Stimulated activated CD8-positive, alpha-beta memory T cell treated with anti-CD3 and anti-CD28 coated beads, Interleukin-15, amount 100 ng/mL, for 48 hours (primary cell): ENCODE measurements at places on chromosomes 6 and 20.

DNA sequence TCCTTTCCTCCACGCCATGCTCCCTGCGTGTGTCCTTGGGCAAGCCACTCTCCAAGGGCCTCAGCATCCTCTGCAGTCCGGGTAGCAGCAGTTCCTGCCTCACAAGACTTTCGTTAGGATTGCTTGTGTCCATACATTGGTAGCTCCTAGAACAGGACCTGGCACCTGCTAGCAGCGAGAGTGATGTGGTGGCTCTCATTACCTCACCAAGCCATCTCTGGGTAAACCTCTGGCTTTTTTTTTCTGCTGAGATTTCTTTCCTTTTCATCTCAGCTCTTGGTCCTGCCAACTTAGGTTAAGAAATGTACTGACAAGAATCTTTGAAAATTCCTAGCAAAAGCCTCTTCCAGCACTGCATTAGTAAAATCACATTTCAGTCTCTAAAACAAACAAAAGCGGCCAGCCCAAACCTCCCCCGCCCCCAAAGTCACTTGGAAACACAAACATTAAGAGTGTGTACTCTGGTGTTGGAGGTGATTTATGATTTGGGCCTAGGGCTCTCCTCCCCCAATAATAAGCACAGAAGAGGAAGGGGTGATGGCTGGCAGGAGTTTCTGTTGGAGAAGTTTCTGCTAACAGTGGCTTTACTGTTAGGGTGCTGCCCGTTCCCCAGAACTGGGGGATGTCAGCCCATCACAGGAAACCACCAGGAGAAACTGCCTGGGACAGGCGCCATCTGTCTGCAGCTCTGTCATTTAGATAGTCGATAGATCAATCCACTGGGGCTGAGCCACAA, 199.2 kb downstream of the CD83 start:
- no peak for DNase-seq

GRCh38 chr6:474453-475185, 83.1 kb downstream of the IRF4 start:
- peak; percentile 74 for DNase-seq

DNA sequence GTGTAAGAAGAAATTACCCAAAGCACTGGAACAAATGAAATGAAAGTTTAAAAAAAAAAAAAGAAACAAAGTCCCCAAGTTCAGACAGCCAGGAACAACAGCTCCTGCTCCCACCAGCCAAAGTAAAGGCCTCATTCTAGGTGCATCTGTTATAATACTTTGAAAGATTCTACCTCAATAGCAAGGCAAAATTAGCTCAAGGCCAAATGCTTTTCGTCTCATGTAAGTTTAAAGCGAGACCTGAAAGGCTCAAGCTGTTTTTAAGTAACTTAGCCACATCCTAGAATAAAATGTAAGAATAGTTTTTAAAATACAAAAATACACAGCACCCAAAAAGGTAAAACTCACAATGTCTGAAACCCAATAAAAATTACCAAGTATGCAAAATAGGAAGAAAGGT, 64.7 kb downstream of the TASP1 start:
- no peak for DNase-seq

DNA sequence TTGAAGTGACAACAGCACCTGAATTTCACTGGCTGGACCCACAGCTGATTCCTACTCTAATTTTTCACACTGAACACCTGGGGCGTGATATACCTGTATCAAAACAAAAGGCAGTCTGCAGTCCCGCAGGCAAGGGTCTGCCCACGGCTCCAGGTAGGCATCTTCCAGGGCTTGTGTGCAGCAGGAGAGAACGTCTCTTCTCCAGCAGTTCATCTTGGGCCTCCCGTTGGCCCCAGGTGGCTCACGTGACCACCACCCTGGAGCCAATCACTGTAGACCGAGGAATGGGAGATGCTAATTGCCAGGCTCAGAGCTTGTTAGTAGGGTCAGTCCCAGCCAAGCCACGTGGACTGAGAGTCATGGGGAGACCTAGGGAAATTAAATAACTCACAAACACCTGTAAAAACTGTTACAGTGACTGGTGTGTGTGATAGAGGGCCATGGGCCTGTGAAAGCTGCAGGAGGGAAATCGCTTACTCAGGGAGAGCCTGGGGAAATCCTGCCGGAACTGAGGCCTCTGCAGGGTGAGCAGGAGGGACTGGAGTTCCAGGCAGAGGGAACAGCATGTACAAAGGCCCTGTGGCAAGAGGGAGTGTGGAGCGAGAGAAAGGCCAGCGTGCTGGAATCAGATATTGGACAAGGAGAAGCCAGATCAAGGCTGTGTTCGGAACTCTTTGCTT, 83.4 kb downstream of the EYA2 start:
- DNase-seq: no peak

DNA sequence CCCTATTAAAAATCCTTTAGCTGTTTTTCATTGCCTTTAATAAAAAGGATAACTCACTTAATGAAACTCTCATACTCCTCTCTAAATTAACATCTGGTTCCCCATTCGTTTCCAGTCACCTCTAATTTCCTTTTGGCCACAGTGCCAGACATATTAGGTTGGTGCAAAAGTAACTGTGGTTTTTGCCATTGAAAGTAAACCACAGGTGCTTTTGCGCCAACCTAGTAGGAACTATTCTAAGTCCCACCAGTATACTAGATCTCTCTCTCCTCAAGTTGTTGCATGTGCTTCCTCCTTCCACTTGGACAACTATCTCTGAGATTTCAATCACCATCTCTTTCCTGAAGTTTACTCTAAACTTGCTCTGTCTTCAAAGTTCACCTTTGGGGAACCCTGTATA, 961.1 kb downstream of the TBC1D32 start:
- DNase-seq: no peak

DNA sequence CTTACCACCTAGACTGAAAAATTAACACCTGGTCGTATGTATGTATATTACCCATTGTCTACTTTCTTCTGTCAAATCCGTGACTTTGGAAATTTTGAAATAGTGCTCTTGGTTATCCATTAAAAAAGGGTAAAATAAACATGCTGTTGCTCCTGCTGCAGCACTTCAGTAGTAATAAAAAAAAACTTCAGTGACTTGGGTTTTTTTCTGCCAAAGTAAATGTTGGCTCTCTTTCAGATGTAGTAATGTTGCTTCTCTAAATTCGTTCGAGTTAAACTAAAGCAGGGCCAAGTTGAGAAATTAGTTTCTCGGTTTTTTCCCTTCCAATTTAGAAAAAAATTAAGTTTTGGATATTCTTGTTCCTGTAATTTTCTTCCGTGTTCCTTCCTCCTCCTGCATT, 34.2 kb downstream of the JARID2 start:
- no peak for DNase-seq

GRCh38 chr6:165872311-165872710, 209.3 kb upstream of the PDE10A start:
- DNase-seq: no peak

DNA sequence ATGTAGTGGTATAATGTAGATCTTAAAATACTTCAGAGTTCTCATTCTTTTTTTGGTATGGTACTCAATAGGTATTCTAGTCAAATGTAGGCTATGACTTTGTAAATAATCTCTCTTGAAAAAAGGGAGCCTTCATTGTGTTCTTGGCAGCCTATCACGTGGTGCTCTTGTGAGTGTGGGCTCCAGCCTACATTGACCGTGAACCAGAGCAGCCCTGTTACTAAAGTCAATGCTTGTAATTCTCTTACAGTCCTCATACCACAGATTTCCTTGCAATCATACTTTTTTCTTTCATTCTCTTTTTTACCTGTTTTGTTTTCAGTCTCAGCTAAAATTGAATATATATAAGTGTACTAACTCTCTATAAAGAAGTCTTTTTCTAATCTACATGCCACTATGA, 31.1 kb downstream of the ARID1B start:
- DNase-seq: no peak

DNA sequence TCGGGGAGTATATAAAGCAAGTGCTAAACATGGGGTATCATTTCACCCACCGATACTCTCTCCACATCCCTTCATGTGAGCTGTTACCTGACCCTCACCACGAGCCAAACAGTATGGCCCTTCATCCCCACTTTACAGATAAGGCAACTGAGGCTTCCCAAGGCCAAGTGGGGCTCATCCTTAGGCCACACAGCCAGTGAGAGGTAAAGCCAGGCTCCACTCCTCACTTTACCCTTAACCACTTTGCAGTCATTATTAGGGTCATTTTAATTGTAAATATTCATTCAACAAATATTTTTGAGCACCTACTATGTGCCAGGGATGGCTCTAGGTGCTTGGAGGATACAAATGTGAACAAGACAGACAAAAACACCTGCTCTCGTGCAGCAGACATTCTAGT, 7.0 kb downstream of the SIRPA start:
- DNase-seq: no peak

- no peak for DNase-seq
These were observed 5.7 kb downstream of the LAMP5 start for GRCh38 chr20:9520086-9520485.

DNA sequence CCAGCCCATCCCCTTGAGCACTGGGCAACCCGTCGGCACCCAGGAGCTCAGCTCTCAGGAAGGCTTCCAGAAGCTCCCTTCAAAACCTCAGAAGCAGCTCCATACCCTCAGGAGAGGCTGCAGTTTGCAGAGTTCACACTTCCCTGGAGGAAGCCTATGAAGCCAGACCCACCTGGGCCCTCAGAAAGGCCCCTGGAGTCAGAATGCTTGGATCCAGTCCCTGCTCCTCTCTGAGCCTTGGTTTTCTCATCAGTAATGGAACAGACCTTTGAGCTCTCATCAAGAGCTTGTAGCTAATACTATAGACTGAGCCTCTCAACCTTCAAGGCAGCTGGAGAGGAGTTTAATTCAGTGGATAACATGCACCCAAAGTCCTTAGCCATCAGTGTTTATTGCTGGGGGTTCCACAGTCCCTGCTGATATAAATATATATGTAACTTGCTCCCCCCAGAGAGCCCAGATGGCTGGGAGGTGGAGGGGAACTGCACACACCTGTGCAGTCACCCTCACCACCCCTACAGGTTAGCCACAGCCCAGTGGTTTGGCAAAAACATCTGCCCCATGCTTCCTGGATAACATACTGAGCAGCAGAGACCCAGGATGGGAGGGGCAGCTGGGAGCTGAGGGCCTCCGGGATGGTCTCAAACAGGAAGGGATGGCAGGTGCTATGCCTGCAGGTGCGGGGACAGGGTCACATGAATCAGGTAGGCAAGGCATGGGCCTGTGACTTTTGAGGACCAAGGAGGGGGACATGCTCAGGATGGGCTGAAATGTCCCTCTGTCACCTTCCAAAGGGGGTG, 120.1 kb downstream of the SNX5 start:
- DNase-seq: no peak

- DNase-seq: no peak
These were observed 29.4 kb downstream of the TIAM2 start for GRCh38 chr6:155024391-155025027.

DNA sequence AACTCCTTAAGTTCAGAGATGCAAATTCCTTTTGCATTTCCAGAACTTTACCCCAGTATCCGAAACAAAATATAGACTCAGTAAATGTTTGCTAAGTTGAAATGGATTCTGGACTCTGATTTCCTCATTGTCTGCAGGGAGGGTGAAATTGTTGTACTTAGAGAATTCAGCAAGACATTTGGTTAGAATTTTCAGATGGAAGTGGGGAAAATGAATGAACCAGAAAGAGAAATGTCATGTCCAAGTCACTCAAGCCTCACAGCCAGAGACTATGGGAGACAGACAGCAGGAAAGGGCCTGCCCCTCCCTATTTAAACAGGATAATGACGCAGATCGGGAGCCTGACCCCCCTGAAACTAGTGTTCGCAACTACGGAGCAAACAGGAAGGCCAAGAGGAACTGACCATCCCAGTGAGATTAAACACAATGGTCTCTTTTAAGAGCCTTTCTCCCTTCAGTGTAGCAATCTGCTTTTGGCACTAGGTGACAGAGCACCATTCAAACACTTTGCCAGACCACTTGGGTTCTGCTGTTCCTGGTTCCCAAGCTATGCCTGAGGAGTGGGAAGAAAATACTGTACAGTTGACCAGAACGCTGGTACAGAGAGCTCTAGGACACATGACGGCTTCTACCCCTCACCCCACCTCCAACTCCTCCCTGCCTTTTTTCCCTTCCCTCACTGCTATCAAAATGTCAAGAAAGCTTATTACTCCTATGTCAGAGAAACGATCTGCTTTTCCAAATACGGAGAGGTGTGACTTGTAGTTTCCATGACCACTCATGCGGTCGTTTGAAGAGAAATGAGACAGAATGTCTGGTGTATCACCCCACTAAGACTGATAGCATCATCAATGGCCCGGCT, 13.7 kb downstream of the NEDD9 start:
- peak; percentile 15 for DNase-seq

DNA sequence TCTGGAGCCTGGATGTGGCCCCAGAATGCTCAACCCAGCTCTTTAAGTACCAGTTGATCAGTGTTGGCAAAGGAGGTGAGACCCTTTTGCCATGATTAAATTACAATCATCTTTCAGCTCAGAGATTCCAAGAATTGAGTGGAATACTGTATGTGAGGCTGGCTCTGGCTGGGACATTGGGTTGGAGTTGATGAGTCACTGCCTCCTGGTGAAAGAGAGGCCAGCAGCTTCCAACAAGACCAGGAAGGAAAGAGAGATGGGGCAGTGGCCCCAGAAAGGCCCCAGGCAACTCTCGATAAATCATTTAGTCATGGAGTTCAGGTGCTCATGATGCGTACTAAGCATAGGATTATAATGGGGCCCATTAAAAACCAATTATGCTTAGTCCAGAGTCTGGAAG, 2.1 kb downstream of the TGM6 start:
- DNase-seq: no peak

- DNase-seq: no peak
These were observed 40.5 kb downstream of the TGM6 start for GRCh38 chr20:2421247-2421646.

- no peak for DNase-seq
These were observed 104.7 kb upstream of the TMEM170B start for GRCh38 chr6:11432713-11433450.

DNA sequence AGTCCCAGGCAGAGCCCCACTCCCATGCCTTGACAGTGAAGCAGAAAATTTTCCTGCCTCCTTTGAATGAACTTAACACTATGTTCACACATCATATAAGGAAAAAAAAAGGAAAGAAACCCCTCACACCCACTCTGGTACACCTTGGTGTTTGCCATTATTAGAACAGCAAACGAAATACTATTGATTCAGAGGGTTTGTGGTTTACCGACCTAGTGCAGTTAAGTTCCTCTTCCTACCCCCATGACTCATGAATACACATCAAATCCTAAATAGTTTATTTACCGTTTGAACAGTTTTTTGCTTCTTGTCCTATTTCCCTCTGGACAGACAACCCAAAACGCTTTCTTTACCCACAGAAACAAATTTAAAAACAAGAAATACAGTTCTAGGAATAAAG, 237.7 kb downstream of the FOXA2 start:
- DNase-seq: no peak

DNA sequence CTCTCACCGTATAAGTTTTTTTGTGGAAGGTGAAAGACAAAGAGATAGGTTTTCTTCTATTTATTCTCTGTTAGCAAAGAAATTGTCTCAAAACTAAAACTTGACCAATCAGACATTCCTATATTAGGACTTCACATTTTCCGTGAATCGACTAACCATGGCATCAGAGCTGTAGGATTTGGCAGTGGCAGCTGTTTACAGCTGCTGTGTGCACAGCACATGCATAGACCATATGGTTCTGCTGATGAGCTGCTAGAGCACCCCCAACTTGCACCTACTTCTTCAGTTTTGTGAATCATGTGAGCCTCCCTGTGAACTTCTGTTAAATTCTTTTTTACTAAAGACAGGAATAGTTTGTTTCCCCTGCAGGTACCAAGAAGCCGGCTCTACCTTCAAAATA, 157.9 kb downstream of the RFX6 start:
- no peak for DNase-seq
